Posterior vena cava (tissue), 2 donors: ENCODE measurements at places on chromosomes 2 and 18. TPM values are rescaled to one million over a fixed set of nuclear protein-coding genes. Genes with fewer than 3 reads are reported as not detected.
A peak's percentile ranks its signal among the peaks of the same experiment; 100 is the strongest.

Gene EDAR
- not detected for total RNA-seq

Gene CFAP65
- total RNA-seq, result not detected

DNA sequence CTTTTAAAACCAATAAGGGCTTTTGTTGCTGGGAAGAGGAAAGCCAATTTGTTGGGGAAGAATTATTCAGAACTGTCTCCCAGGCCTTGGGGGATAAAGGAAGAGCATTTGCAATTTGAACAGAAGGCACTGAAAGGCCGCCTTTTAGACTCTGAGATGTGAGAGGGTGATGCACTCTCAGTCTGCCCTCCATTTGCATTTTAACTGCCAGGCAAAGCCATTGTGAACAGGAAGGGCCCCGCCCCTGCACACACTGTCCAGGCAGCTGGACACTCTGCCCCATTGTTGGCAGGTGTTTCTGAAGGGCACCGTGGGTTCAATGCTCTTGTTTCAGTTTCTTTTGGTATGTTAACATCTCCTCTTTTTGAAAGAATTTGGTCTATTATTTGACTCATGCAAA, 169.5 kb upstream of the COPS8 start:
- no peak for DNase-seq

DNA sequence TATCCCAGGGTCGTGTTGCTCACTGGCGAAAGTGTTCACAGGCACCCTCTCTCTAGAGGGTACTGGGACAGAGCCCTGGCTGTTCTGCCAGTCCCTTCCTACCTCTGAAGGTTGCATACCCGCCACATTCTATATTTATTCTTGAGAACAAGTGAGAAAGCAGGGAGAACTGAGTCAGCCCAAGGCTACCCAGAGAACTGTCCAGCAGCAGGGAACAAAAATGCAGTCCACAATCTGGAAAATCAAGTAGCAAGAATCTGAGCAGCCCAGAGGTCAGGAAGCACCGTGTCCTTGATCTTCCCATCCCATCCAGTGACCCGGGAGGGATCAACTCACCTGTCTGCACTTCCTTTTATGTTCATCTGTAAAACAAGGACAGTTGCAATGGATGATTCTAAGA, 164.1 kb downstream of the FBXO15 start:
- no peak for DNase-seq

- no peak for DNase-seq
Measured at GRCh38 chr18:75638776-75639471, 211.4 kb upstream of the SMIM21 start.

- DNase-seq, result peak; percentile 35
Measured at GRCh38 chr2:85395912-85396475, 14.2 kb downstream of the CAPG start.

GRCh38 chr18:24234330-24234729, 95.5 kb downstream of the CABYR start:
- no peak for DNase-seq

GRCh38 chr2:37020212-37020886, 54.0 kb upstream of the STRN start:
- peak; percentile 93 for DNase-seq

Gene UNC80
- not detected for total RNA-seq

Gene IL1RL2
- 0.24 TPM for total RNA-seq

- no peak for DNase-seq
Measured at GRCh38 chr2:143960177-143960576, 559.7 kb downstream of the ZEB2 start.

DNA sequence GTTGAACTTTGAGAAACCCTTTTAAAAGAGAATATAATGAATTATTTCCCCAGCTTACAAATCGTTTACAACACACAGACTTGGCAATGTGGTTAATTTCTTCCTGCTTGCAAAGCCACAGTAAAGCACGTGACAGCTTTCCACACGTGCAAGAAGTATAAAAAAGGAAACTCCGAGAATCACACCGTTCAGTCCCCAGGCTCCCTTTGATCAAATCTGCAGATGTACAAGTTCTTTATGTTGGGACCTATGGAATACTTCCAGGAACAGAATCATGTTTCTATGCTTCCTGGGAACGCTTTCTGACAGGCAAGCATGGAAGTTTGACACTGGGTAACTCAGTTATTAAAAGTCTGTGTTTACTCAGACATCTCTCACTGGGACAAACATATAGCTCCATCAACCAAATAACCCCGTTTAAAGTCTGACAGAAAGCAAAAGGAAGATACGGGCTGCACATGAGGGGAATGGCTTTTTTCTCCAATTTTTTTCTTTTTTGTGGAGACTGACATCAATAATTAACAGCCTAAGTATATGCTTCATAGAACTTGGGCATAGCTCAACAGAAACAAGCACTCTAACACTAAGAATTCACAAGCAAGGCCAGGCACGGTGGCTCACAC, 134.8 kb downstream of the EIPR1 start:
- no peak for DNase-seq

Gene LOXHD1
- 0.37 TPM for total RNA-seq

Gene FSHR
- not detected for total RNA-seq

DNA sequence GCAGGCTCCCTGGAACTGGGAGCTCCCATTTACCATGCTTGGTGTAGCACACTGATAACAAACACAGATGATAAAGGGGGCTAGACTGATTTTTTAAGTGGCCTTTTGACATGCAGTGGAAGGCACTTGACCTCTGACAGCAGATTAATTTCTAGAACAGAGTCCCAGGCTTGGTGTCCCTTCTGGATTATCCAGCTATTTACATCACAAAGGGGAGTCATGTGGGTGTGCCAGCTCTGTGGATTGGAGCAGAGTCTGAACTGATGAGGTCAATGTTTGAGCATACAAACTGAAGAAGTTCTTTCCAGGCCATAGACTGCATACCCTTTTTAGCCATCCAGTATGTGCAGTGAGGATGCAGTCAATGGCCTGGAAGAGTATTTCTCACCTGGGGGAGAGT, 31.5 kb upstream of the SIX2 start:
- DNase-seq, result no peak

- no peak for DNase-seq
Measured at GRCh38 chr18:68925268-68925667, 127.4 kb downstream of the CCDC102B start.
